Retinal pigment epithelial cell (primary cell): ENCODE measurements at places on chromosomes 11 and 22.

- DNase-seq, result no peak
Observed at GRCh38 chr11:117641008-117641915, 155.8 kb downstream of the DSCAML1 start.

GRCh38 chr11:70326365-70326811 lies 55.9 kb downstream of the PPFIA1 start:
- peak; percentile 49 for DNase-seq

DNA sequence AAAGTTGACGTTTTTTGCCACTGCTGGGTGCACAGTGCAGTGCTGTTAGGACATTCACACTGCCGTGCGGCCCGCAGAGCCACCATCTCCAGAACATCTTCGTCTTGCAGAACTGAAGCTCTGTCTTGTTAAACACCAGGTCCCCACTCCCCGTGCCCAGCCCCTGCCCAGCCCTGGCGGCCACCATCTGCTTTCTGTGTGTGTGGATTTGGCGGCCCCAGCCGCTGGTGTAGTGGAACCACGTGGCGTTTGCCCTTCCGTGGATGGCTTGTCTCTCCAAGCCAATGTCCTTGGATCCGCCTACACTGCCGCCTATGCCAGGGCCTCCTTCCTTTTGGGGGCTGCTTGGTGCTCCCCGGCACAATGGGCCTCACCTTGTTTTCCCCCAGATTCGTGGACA lies 8.2 kb upstream of the MUC5AC start:
- DNase-seq, result no peak

- DNase-seq, result peak; percentile 52
Observed at GRCh38 chr11:10405865-10406592, 49.0 kb upstream of the AMPD3 start.

- no peak for DNase-seq
Observed at GRCh38 chr22:18056161-18056666, 21.6 kb upstream of the PEX26 start.

DNA sequence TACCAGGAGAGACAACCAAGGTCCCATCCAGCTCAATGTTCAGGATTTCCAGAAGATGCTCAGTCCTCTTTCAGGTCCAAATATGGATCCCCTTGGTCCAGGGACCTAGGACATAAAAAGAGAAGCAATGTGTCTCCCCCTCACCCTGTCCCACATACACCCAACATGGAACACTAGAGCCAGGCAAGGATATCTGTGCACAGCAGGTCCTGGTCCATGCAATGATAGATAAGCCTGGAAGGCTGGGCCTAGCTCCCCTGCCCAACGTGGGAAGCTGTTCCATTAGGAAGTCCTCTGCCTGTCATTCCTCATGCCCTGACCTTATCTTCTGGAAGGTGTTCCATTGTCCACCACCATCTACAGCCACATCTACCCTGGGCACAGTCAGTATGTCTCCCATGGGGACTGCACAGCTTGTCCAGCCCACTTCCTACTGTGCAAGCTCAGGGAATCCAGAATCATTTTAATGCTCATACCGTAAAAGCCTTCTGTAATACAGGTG lies 1434.8 kb downstream of the TBC1D22A start:
- no peak for DNase-seq

DNA sequence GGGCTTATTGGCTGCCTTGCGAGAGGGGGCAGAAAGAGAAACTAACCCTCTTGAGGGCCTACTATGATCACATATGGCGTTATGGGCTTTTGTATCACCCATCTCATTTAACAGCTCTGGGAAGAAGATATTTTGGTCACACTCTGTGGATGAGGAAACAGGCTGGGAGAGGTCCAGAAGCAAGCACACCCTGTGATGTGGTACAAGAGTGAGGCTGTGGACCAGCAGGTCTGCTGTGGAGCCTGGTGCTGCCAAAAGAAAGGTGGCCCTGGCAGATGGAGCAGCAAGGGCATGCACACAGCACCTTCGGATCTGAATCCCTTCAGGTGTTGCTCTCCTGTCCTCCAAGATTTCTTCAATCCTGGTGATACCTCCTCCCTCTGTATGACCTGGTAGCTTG lies 64.1 kb downstream of the KCNC1 start:
- DNase-seq, result no peak

DNA sequence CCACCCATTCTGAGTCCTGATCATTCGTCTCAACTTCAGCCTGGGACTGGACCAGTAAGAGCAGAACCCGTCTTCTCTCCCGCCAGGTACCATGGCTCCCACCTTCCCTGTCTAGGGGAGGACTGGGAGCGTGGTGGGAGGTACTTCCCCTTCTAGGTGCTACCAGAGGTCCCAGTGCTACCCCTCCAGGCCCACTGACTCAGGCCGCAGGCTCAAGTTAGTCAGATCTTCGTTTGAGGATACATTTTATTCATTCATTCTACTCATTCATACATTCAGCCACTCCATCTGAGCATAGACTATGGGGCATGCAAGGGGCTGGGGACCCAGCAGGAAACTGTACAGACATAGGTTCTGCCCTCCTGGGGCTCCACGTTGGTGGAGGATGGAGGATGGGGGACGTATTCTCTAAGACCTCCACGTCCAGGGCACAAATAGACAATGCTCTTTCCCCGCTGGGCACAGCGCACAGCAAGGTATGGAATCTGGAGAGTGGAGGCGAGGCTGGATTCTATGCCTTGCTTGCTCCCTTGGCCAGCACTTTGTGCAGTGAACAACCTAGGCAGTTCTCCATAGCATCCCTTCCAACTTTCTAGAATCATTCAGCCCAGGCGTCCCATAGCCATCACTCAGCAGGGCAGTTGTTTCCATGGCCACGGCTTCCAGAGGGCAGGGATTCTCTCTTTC lies 1.0 kb upstream of the RAB3IL1 start:
- DNase-seq, result no peak

- DNase-seq, result peak; percentile 29
Observed at GRCh38 chr11:77705195-77705875, 67.7 kb upstream of the CLNS1A start.
